Stimulated activated CD4-positive, alpha-beta T cell treated with anti-CD3 and anti-CD28 coated beads, TNF-alpha, amount 100 ng/mL, for 48 hours (primary cell): ENCODE measurements at places on chromosomes 5 and 9.

DNA sequence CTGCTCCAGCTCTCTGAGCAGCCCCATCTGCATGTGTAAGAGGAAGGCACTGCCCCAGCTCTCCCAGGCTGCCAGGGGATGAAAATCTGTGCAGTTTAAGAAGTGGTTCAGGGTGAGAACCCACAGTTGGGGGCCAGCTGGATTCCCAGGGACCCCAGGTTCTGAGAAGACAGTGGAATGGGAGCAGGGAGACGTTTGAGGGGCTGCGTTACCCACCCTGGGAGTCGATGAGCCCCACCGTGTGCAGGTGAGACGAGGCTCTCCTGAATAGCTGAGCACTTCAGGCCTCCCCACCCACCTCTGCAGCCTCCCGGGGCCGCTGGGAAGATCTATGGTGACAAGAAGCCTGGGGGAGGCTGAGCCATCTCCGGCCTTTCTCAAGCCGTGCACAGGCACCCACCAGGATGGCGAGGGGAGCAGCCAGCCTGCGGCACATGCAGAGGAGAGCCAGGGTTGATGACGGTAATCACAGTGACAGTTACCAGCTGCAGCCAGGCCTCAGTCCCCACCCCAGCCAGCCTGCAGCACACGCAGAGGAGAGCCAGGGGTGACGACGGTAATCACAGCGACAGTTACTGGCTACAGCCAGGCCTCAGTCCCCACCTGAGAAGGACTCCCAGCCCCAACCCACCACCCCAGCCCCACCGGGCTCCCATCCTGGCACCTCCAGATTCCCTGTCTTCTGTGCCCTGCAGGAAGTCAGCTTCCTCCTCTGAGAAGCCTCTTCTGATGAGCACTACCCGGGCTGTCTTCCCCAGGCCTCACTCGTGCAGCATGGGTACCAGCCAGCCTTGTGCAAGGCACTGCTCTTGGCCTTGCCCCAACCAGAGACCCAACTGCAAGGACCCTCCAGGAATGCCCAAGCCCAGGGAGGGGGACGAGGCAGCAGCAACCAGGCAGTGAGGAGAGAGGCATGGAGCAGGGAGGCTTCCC, 150.8 kb upstream of the PPP1R26 start:
- DNase-seq: no peak

GRCh38 chr5:136133222-136133921, 727 bp downstream of the SMAD5 start:
- DNase-seq: no peak

DNA sequence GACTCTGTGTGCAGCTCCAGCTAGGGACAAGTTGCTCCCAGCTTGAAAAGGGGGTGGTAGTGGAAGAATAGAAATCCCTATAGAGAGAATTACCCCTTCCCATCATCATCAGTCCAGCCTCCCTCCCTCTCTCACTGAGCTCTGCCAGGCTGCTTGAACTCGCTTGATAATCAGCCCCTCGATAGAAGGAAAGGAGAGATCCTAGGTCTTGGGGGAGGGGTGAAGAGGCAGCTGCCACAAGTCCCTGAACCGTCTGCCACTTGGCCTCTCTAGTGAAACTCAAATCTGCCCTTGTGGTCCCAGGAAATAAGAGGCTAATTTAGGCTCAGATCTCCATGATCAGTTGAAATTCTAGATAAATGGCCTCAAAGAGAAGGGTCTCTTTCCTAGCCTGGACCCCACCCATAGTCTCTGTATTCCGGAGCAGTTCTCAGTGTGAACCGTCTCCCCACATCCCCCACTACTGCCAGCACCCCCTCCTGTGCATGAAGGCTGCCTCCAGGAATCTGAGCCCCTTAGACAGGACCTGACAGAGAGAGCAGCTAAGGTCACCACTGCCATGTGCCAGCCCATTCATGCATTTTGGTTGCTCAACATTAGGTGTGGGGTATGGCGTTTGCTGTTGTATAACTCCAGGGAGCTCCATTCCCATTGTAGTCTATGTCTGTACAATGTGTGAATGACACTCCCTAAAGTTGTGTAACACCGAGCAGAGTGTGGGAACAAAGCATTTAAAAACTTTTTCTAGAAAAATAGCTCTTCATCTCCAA, 5.5 kb downstream of the DNAJB5 start:
- no peak for DNase-seq

DNA sequence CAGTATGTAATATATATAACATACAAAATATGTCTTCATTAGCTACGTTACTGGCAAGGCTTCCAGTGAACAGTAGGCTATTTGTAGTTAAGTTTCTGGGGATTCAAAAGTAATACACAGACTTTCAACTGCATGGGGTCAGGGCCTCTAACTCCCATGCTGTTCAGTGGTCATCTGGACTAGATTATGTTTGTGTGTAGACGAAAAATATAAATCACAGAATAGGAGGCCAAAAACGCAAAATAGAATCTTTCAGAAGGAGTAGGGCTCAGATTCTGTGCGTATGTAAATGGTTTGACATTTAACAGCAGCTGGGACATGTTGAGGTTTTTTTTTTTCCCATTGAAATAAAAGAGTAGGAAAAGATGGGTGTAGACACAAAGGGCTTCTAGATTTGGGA, 1048.7 kb upstream of the WWC1 start:
- DNase-seq: no peak

- no peak for DNase-seq
These were observed 5.9 kb downstream of the FAM78A start for GRCh38 chr9:131270171-131271015.

DNA sequence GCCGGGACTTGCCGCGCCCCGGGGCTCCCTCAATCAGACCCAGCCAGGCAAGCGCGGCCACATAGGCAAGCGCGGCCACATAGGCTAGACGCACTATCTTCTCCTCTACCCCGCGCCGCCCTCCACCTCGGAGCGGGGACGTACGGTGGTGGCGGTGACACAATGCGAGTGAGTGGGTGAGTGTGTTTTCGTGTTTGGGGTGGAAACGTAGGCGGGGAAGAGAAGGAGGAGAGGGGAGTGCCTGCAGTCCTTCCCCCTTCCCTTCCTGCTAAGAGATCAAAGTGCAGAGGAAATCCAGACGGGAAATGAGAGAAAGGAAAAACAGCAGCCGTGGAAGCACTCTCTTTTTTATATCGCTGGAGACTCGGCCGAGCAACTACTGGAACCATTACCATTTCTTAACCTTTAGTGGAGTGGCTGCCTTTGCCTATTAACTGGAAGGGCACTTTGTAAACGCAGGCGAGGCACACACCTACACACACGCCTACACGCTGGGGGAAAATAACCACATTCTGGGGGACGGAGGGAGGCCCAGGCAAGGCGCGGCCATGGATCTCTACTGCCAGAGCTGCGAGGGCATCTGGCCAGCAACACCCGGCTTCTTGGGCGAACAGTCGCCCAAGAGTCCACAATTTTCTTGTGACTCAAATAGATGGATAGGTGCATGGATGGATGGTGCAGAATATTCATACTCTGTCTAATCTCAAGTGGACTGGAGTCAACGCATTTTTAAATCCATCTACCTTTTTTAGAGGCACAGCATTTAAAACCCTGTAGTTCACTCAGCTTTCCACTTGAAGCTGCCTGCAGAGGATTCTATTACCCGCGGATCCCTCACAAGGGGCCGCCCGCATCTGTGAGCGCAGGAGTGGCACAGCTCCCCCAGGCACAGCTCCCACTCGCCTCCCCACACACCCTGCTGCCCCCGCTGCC, 2.1 kb downstream of the EDIL3 start:
- no peak for DNase-seq

DNA sequence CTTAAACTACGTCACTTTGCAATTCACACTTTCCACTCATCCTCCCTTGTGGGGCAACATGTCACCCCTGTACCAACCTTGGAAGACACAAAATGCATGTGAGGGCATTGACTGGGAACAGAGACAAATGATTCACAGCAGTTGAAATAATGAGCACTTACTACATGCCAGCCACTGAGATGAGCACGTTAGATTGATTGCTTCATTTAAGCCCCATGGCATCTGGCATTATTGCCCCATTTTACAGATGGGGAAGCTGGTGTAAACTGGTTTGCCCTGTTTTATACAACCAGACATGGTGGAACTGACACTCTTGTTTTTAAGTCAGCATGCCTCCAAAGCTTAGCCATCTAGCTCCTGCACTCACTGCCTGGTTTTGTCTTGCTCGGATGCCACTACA, 204.7 kb downstream of the PAPPA start:
- no peak for DNase-seq

- DNase-seq: no peak
These were observed 40.5 kb downstream of the FYB1 start for GRCh38 chr5:39178861-39179260.

DNA sequence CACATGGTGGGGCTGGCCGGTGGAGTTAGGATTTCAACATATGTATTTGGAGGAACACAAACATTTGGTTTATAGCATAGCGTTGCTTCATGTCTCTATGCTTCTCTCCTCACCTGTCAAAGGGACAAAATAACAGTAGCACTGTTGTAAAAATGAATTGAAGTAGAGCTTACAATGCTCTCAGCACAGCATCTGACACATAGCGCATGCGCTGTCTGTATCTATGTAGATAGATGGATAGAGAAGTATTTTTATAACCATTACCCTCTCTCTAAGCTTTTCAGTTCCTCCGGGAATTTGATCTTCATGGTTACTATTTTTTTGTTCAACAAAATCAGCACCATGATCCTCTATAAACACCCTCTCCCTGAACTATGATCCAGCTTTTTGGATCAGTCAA, 166.0 kb downstream of the TTLL11 start:
- no peak for DNase-seq

DNA sequence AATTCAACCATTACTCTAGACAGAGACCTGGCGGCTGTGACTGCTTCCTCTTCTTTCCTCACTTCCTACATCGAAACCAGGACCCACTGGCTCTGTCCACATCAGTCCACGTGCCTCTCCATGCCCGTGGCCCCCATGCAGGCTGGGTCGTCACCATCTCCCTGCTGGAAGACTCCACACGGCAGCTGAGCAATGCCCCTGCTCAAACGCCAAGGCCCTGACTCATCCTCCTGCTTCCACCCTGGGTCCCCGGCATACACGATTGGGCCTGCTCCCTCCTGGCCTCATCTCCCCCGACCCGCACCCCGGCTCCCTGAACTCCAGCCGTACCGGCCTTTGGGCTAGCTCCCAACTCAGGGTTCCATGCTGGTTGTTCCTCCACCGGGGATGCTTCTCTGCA, 67.2 kb upstream of the IER5L start:
- DNase-seq: no peak

GRCh38 chr5:170413897-170414296, 24.7 kb upstream of the KCNMB1 start:
- no peak for DNase-seq

DNA sequence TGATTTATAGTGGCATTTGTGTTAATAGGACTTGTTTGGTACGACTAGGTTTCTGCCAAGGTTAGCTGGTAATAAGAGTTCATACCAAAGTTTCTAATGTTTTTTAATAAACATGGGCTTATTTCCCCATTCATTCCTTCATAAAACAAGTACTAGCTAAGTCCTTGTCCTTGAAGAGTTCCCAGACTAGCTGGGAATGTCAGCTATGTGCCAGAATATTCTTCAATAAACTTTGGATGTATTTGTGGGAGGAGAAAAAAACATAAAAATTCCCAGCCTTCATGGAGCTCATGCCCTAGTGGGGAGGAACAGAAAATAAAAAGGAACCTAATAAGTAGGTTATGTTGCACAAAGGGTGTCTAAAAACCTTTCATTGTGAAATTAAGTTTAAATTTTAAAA, 176.9 kb downstream of the DENND1A start:
- DNase-seq: no peak

- DNase-seq: no peak
These were observed 19.5 kb downstream of the DCAF10 start for GRCh38 chr9:37820142-37820541.

DNA sequence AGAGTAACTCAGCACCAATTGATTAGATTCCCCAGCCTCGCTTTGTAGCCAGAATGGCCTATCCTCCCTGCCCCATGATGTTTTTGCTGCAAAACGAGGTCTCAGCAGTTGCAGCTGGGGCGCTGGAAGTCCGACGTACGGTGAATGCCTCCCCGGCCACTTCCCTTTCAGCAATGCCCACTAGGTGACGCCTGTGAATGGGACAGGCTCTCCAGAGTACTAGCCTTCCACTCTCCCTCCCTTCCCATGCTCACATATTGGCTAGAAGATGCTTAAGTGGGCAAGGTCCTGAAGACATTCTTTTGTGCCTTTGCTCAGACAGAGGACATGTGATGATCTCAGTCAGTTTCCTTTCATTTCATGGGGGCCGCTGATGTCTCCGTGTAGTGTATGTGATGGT, 50.8 kb downstream of the DMRT2 start:
- no peak for DNase-seq

- no peak for DNase-seq
These were observed 400.3 kb downstream of the ZSWIM6 start for GRCh38 chr5:61732369-61732768.

DNA sequence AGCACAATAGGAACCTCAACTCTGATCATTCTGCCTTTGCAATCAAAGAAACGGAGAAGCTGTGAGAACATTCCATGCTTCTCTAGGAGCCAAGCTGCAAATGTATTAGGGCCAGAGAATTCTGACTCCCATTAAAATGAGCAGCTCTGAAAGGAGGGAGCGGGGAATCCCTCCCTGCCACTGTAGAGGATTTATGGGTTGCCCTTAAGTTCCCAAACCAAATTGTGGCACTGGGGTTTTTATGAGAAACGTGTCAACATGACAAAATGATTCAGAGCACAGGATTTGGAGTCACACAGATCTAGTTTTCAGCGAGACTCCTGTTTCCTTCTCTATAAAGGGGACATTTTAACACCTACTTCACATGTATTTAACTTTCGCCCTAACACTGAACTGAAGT, 1.8 kb downstream of the IL6ST start:
- DNase-seq: no peak

- no peak for DNase-seq
These were observed 34.0 kb downstream of the DAP start for GRCh38 chr5:10726913-10727517.

- no peak for DNase-seq
These were observed 305.1 kb upstream of the SGCD start for GRCh38 chr5:156021866-156022265.

DNA sequence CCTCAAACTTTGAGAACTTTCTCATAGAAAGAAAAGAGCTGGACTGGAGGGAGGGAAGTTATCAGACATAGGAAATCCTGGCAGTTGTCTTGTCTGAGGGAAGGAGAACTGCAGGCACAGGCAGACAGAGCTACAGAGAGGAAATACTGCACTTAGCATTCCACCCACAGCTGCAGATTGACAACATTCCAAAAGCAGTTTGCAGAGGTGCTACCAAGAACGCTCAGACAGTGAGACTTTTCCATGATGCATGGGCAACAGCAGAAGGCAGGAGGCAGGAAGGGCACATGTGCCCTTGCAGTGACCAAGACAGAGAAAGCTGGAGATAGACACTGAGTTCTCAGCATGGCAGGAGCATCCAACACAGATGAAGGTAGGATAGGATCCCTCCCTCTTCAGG, 327.5 kb upstream of the ZNF462 start:
- no peak for DNase-seq

DNA sequence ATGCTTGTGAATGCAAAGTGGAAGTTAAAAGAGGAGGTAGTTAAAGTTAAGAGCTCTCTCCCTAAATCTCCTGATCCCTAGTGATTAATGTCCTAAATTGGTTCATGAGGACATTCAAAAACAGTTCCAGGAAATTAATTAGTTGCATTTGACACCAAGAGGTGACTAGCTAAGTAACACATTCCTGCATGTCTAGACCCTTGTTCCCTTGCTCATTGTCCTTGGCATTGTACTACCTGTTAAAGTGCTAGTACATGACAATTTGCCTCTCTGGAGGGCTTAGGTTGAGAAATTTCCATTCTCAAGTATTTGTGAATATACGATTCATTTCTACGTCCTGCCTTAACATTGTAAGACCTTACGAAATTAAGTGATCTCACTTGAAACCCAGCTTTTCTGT, 278.6 kb upstream of the CDH10 start:
- no peak for DNase-seq
